Foreskin fibroblast (primary cell): ENCODE measurements at places on chromosomes 6 and 20.

DNA sequence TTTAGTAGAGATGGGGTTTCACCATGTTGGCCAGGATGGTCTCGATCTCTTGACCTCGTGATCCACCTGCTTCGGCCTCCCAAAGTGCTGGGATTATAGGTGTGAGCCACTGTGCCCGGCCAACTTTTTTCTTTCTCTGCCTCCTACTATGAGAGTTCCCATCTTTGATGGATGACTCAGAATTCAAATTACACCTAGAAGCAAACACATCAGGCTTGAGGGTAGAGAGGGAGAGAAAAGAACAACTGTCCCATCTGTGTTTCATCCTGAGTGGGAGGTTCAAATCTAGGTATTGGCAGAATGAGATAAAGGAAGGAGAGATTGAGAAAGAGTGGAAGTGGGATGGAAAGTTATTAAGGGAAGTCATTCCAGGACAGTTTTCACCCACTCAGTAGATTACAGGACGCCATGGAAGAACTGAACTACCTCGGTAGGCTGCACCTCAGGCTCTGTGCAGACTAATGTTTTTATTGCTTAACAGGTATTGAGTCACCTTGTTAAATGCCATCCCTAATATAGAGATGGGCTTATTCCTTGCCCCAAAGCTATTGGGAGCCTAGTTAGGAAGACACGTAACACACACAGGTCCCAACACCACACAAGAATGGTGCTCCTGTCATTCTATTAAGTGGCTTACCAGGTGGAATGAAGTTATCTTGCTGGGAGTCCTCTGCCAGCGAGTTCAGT is 275.7 kb downstream of the SOX4 start:
- DNase-seq: no peak

GRCh38 chr6:40532349-40533000 is 54.7 kb downstream of the LRFN2 start:
- DNase-seq: no peak

DNA sequence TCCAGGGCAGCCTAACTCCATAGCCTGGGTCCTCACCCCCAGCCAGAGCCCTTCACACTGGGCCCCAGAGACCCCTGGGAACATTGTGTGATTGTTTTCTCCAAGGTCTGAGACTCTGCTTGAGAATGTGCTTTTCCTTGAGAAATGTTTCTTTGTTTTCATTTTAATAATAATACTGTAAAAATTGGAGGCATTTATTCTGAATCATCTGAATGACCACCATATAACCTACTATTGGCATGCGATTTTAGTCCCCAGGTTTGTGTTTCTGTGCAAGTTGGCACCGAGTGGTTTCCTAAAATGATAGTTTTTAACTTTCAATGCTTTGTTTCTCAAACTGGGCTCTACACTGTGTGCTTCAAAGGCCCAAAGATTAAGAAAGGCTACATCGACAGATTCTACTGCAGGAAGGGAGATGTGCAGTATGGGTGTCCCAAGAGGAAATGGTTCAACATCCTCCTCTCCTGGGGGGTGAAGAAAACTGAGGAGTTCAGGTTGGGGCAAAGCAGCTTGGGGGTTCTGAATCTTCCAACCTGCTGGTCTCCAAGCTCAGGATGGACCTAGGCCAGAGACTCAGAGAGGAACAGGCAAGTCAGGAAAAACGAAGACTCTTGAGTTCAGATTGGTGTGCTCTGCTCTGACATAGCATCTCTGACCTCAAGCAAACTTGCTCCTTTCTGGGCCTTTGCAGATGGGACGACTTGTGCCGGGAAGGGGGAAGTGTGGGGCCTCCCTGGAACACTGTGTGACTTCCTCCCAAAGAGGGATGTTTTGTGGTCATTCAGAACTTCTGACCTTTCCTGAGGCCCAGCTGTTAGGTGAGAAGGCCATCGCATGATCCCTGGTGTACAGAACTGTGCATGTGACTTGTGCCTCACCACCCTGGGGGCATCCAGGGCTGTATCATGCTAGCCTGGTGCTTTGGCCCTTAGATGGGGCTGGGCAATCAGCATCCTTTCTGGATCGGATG is 31.0 kb downstream of the DAAM2 start:
- DNase-seq: peak; percentile 87

GRCh38 chr20:25592135-25592852 is 7.0 kb upstream of the NINL start:
- DNase-seq: peak; percentile 34

- DNase-seq: no peak
Measured at GRCh38 chr6:32223258-32224235, at the start of gene NOTCH4. Gene NOTCH4 (minus strand): TSS chr6:32224067. CDS start chr6:32223928, 139 bp downstream.

DNA sequence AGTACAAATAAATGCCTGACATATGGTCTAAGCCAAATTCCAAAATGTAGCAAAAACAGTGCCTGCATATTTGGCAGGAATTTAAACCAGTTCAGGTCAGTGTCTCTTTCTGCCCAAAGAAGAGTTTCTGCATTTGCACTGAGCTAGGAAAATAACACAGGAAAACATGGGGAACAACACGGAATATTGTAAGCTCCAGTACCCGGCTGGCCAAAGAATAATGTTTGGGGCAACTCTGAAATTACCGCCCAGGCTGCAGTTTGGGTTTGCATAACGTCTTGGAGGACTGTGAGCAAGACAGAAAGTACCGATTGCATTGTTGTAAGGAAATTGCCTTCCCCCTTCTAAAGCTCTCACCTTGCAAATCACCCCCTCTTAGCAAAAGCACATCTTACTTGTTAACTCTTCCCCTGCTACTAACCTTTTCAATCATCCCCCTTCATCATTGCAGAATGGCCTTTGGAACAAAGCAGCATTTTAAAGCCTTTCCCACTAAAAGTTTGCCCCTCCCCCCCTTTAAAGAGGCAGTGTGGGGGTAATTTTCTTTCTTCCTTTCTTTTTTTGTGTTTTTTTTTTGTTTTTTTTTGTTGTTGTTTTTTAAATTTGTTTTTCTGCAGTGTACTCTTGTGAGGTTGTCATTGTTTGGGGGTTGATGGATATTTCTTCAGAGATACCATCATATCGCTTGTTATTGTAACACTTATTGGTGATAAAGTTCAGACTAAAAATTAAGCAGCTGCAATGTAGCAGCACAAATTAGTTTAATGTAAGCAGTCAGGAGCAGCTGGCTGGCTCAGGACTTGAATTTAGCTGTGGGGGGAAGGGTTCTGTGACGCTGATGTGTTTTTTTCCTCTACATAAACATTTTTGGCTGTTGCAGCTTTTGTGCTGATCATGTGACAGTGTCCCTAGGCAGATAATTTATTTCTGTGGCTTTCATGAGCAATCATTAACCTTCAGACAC is 100.0 kb upstream of the CITED2 start:
- DNase-seq: no peak

DNA sequence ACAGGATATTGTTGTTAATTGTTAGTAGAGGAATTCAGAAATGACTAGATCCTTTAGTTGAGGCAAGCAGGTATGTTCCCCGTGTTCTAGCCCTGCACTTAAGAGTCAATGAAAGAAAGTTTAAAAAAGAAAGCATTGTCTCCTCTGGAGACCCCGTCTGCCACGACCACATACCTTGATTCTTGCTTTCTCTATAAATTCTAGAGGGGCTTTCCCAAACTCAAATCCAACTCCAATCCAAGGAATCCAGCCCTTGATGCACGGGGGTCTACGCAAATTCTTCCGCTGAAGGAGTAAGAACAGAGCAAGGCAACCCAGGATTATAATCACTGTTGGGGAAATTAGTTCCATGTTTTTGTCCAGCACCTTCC is 401 bp downstream of the CYP39A1 start:
- no peak for DNase-seq

- peak; percentile 52 for DNase-seq
Measured at GRCh38 chr6:22328474-22328873, 31.6 kb upstream of the PRL start.

GRCh38 chr6:37068356-37069270 is 63.2 kb downstream of the FGD2 start:
- no peak for DNase-seq

- DNase-seq: no peak
Measured at GRCh38 chr6:47299965-47300364, 9.7 kb downstream of the TNFRSF21 start.

DNA sequence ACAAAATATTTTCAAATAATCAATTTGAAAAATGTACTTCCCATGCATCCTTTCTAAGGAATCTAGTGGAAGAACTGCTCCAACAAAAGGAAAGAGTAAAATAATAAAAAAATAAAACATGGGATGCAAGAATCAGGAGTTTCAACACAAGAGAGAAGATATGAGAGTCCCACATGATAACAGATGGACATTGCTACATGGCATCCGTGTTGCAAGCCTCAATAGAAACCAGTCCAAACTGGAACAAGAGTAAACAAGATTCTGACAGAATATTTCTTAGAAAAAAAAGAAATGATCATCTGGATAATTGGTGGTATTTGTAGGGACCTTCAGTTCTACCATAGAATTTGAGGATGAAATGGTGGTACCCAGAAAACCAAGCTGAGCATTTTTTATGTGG is 186.8 kb downstream of the FRK start:
- no peak for DNase-seq
